Activated CD4-positive, alpha-beta T cell treated with anti-CD3 and anti-CD28 coated beads for 36 hours (primary cell): ENCODE measurements at places on chromosomes 2 and 18. TPM values are rescaled to one million over a fixed set of nuclear protein-coding genes. Genes with fewer than 3 reads are reported as not detected.
A peak's percentile ranks its signal among the peaks of the same experiment; 100 is the strongest.

GRCh38 chr2:179441551-179441950, 176.9 kb upstream of the SESTD1 start:
- no peaks in the 10 kb centered on the region for H3K36me3 ChIP-seq
- no peak overlapping the region for H3K27ac ChIP-seq
- H3K4me1 ChIP-seq = no peaks in the 10 kb centered on the region

DNA sequence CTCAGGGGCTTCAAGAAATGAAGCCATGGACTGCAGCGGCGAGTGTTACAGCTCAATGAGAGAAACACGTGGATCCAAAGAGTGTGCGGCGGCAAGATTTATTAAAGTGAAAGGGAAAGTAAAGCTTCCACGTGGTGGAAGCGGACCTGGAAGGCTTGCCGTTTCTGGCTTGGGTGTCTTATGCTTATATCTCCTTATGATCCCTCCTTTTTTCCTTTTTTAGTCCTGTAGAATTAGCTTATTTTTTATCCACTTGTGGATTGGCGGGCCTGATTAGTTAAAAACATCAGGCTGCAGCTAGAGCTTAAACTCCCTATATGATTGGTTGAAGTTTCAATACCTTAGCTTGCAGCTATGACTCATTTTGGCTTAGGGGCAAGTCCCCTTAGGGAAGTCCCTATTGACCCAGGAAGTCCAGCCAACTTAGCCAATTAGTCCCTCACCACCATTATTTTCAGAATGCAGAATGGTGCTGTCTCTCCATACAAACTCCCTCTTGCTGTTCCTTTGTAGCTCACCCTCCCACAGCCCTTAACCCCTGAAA, 11.6 kb upstream of the HNMT start:
- DNase-seq = no peak
- H3K4me3 ChIP-seq = no peak overlapping the region
- H3K27ac ChIP-seq = no peak overlapping the region
- H3K4me1 ChIP-seq = peaks cover 3% of the 10 kb centered on the region
- no peaks in the 10 kb centered on the region for H3K36me3 ChIP-seq

- peaks cover 4% of the 10 kb centered on the region for H3K36me3 ChIP-seq
- peak overlapping the region; percentile 21 for H3K27ac ChIP-seq
- peak; percentile 22 for DNase-seq
- peaks cover 3% of the 10 kb centered on the region for H3K27me3 ChIP-seq
These were observed 44.8 kb upstream of the ARHGAP25 start for GRCh38 chr2:68689553-68690537.

DNA sequence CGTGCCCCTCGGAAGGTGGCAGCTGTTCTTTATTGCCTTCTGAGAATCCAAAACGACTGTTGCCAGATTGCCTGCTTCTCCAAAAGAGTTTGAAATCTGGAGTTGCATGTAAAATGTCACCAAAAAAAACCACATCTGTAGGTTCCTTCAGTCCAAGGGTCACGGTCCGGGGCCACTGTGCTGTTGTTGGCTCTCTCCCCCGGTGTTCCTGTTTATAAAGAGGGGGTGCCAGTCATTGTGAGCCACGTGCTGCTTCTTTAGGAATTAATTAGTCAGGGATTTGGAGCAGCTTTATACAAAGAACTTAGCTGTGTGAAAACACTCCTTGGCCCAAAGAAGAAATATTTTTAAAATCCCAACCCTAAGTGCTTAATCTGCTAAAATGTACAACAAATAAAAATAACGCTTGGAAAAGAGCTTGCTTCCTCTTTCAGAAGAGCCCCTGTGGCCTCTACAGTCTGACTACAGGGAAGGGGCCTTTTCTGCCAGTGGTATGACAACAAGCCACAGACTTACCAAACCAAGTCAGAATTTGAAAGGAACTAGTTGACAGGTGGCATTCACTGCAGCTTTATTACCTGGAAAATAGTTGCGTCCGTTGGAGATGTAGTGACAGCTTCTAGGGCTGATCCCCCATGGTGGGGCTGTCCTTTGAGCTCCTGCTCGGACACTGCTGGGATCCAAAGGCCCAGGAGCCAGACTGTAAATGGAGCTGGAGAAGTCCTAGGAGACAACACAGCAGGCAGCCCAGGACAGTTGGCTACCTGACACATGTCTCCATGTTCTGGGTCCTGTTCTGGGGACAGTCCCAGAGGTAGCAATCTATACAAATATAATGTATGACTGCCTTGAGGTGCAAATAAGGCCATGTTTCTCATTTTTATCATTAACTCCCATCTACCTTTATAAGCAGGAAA, 84.5 kb upstream of the SLC1A4 start:
- no peaks in the 10 kb centered on the region for H3K4me1 ChIP-seq
- H3K27ac ChIP-seq = no peak overlapping the region
- no peak for DNase-seq
- H3K4me3 ChIP-seq = no peak overlapping the region
- peaks cover 3% of the 10 kb centered on the region for H3K27me3 ChIP-seq

DNA sequence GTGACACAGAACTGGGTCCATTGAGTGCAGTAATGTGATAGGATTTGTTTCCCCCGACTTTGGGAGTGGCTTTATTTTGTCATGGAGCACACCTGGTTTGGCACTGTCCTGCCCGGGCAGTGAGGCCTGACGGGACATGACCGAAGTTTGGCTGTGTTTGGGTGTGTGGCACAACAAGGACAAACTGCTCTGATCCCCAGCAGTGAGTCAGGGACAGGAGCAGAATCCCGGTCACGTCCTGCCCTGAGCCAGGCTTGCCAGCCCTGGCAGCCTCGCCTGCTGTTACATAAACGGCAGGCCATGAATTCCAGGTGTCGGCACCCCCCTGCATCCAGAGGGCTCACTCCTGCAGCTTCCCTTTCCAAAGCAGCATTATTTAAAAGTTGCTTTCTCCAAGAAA, 45.7 kb downstream of the IMPA2 start:
- H3K27ac ChIP-seq = no peak overlapping the region
- DNase-seq = no peak
- H3K27me3 ChIP-seq = no peaks in the 10 kb centered on the region
- no peaks in the 10 kb centered on the region for H3K4me1 ChIP-seq

- H3K36me3 ChIP-seq = no peaks in the 10 kb centered on the region
- DNase-seq = no peak
- no peaks in the 10 kb centered on the region for H3K27me3 ChIP-seq
- peaks cover 25% of the 10 kb centered on the region for H3K4me1 ChIP-seq
- no peak overlapping the region for H3K4me3 ChIP-seq
These were observed 97.0 kb upstream of the EPAS1 start for GRCh38 chr2:46200100-46200690.

GRCh38 chr2:217517402-217517801, 485.4 kb downstream of the TNS1 start:
- no peaks in the 10 kb centered on the region for H3K36me3 ChIP-seq
- no peak overlapping the region for H3K4me3 ChIP-seq
- DNase-seq = no peak
- peaks cover 4% of the 10 kb centered on the region for H3K27me3 ChIP-seq
- H3K4me1 ChIP-seq = no peaks in the 10 kb centered on the region

- peak; percentile 27 for DNase-seq
- no peak overlapping the region for H3K4me3 ChIP-seq
- H3K27ac ChIP-seq = no peak overlapping the region
These were observed 61.2 kb downstream of the ACYP2 start for GRCh38 chr2:54176577-54176976.

GRCh38 chr2:142805244-142805643, 72.2 kb upstream of the KYNU start:
- no peaks in the 10 kb centered on the region for H3K4me1 ChIP-seq
- H3K27ac ChIP-seq = no peak overlapping the region
- no peak overlapping the region for H3K4me3 ChIP-seq
- H3K27me3 ChIP-seq = no peaks in the 10 kb centered on the region
- no peaks in the 10 kb centered on the region for H3K36me3 ChIP-seq

- no peaks in the 10 kb centered on the region for H3K36me3 ChIP-seq
- no peak overlapping the region for H3K4me3 ChIP-seq
- no peak for DNase-seq
- no peaks in the 10 kb centered on the region for H3K27me3 ChIP-seq
- no peak overlapping the region for H3K27ac ChIP-seq
- peaks cover 28% of the 10 kb centered on the region for H3K4me1 ChIP-seq
These were observed 19.0 kb downstream of the BIN1 start for GRCh38 chr2:127087791-127088495.

- H3K27ac ChIP-seq = no peak overlapping the region
- H3K4me1 ChIP-seq = no peaks in the 10 kb centered on the region
- H3K27me3 ChIP-seq = peaks cover 5% of the 10 kb centered on the region
- H3K4me3 ChIP-seq = no peak overlapping the region
These were observed 153.0 kb downstream of the NRP2 start for GRCh38 chr2:205835251-205835791.

GRCh38 chr18:47531717-47532116, 280.3 kb upstream of the SKOR2 start:
- no peaks in the 10 kb centered on the region for H3K4me1 ChIP-seq
- H3K27me3 ChIP-seq = peaks cover 32% of the 10 kb centered on the region
- no peak for DNase-seq
- no peak overlapping the region for H3K27ac ChIP-seq

DNA sequence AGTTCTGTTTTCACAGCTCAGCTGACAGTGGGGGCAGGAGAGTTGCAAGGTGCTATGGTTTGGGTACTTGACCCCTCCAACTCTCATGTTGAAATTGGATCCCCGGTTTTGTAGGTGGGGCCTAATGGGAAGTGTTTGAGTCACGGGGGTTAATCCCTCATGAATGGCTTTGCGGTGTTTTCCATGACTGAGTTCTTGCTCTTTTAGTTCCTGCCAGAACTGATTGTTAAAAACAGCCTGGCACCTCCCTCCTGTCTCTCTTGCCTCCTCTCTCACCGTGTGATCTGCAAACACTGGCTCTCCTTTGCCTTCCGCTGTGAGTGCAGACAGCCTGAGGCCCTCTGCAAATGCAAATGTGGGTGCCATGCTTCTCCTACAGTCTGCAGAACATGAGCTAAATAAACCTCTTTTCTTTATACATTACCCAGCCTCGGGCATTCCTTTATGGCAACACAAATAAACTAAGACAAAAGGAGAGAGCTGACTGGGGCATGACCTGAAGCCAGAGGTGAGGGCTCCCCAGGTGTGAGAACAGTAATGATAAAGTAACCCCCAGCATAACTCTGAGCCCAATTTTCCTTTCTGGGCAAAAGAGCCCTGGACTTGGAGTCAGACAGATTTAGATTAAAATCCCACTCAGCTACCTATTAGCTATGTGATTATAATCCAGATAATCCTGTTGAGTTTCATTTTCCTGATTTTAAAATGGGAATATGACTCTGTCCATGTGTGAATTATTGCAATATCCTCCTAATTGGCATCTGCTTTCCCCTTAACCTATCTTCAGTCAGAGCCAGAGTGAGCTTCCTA, 64.9 kb upstream of the CAPN13 start:
- no peaks in the 10 kb centered on the region for H3K36me3 ChIP-seq
- H3K4me1 ChIP-seq = no peaks in the 10 kb centered on the region
- no peak overlapping the region for H3K27ac ChIP-seq
- no peak for DNase-seq
- H3K4me3 ChIP-seq = no peak overlapping the region

- no peaks in the 10 kb centered on the region for H3K27me3 ChIP-seq
- no peaks in the 10 kb centered on the region for H3K36me3 ChIP-seq
- H3K27ac ChIP-seq = no peak overlapping the region
These were observed 181.0 kb downstream of the SPP2 start for GRCh38 chr2:234231460-234231859.

DNA sequence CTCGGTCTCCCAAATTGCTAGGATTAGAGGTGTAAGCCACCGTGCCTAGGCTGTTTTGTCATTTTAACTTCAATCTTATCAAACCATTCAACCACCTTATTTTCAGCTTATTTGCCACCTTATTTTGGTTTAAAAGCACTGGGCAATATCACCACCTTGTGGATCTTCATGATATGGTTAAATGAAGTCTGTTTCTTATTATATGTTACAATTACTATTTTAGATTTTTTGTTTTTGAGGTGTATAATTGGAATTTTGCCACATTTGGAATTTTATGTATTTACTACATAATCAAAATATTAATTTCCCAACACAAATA, 43.8 kb upstream of the SCN9A start:
- H3K27ac ChIP-seq = no peak overlapping the region
- no peak overlapping the region for H3K4me3 ChIP-seq
- H3K27me3 ChIP-seq = no peaks in the 10 kb centered on the region
- H3K4me1 ChIP-seq = no peaks in the 10 kb centered on the region
- H3K36me3 ChIP-seq = no peaks in the 10 kb centered on the region

DNA sequence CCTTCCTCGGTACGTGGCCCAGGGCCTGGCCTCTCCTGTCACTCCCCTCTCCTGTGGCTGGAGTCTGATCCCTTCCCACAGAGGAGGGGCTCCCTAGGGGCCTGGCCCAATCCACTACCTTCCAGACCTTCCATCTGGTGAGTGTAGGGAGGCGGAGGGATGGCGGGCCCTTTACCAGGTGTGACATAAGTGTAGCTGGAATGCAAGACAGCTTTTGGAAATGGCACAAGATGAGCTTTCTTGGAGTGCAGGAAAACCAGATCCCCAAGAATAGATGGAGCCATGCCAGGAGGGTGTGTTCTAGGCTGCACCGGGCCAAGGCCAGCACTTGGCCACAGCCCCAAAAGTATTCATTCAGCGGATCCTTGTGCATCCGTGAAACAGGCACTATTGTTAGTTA, 30.1 kb downstream of the IGFBP5 start:
- no peak for DNase-seq
- no peak overlapping the region for H3K27ac ChIP-seq
- H3K4me1 ChIP-seq = no peaks in the 10 kb centered on the region
- H3K27me3 ChIP-seq = peaks cover 2% of the 10 kb centered on the region

- H3K36me3 ChIP-seq = no peaks in the 10 kb centered on the region
- peaks cover 7% of the 10 kb centered on the region for H3K27me3 ChIP-seq
- no peak overlapping the region for H3K4me3 ChIP-seq
- DNase-seq = peak; percentile 66
- no peak overlapping the region for H3K27ac ChIP-seq
- peaks cover 20% of the 10 kb centered on the region for H3K4me1 ChIP-seq
These were observed 13.4 kb upstream of the MAP3K2 start for GRCh38 chr2:127400897-127401756.

DNA sequence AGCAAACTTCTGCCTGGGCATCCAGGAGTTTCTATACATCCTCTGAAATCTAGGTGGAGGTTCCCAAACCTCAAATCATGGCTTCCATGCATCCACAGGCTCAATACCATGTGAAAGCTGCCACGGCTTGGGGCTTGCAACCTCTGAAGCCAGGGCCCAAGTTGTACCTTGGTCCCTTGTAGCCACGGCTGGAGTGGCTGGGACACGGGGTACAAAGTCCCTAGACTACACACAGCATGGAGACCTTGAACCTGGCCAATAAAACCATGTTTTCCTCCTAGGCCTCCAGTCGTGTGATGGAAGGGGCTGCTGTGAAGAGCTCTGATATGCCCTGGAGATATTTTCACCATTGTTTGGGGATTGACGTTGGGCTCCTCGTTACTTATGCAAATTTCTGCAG, 43.4 kb upstream of the GALNT13 start:
- DNase-seq = no peak
- H3K4me1 ChIP-seq = no peaks in the 10 kb centered on the region
- H3K36me3 ChIP-seq = no peaks in the 10 kb centered on the region
- H3K27ac ChIP-seq = no peak overlapping the region

Gene KIAA2012
- total RNA-seq = not detected

Gene SALL3
- not detected for total RNA-seq

Gene PSMA8
- 2.0 TPM for total RNA-seq

Gene CIB4
- total RNA-seq = not detected

Gene ABCB11
- total RNA-seq = not detected

Gene DSC1
- 0.05 TPM for total RNA-seq

Gene PLCD4
- 0.83 TPM for total RNA-seq

Gene ERICH2
- not detected for total RNA-seq

Gene NGEF
- total RNA-seq = 1.5 TPM

Gene SERPINB13
- total RNA-seq = not detected

Gene KIDINS220
- total RNA-seq = 24.4 TPM

Gene CSRNP3
- not detected for total RNA-seq

Gene ZNF512
- 31.8 TPM for total RNA-seq
